ENCODE measurements at places on chromosomes 7 and 10.

GRCh38 chr7:7786595-7786994 lies 68.2 kb upstream of the RPA3 start:
- no peak for DNase-seq

- no peak for DNase-seq
Measured at GRCh38 chr7:117269886-117270285, 53.0 kb downstream of the WNT2 start.

- DNase-seq = no peak
Measured at GRCh38 chr10:83685458-83685857, 453.9 kb upstream of the GHITM start.

GRCh38 chr10:60797200-60797599 lies 18.9 kb downstream of the CDK1 start:
- no peak for DNase-seq

- peak; percentile 36 for DNase-seq
Measured at GRCh38 chr10:67785098-67785497, 52.9 kb downstream of the DNAJC12 start.

DNA sequence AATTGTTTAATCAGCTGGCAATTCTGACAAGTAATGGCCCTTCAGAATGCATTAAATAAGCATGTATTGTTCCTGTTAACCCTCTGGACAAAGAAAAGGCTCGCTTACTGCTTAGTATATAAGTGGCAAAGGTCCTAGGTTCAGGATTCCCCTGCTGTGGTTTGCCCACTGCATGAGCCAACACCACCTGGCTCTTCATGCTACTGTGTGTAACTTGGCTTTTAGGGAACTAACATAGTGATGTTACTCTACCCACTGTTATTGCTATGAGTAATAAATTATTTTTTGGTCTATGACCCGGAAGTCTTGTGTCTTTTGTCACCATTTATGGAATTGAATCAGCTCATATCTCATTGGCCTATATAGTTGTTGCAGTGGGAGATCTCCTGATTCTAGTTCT lies 791.7 kb upstream of the PHF14 start:
- no peak for DNase-seq

DNA sequence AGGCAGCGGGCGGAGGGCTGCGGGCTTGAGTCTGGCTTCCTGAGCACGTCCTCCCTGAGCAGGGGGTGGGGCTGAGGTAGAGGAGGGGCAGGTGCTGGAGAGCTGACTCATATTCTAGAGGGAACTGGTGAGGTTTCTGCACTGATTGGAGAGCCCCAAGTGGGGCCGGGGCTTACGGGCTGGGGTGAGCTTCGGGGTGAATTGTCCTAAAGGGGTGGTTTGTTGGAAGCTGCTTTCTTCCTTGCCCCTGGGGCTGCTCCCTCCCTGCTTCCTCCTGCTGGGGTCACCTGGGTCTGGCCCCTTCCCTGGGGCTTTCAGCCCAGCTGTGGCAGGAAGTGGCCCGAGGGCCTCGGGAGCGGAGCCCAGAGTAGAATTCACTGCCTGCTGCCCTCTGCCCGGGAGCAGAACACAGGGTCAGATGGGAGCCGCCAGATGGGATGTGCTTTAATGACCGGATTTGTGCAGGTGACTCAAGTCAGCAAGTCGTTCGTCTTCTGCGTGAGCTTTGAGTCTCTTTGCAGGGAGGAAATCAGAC lies 48.6 kb downstream of the FAM20C start:
- DNase-seq = no peak

DNA sequence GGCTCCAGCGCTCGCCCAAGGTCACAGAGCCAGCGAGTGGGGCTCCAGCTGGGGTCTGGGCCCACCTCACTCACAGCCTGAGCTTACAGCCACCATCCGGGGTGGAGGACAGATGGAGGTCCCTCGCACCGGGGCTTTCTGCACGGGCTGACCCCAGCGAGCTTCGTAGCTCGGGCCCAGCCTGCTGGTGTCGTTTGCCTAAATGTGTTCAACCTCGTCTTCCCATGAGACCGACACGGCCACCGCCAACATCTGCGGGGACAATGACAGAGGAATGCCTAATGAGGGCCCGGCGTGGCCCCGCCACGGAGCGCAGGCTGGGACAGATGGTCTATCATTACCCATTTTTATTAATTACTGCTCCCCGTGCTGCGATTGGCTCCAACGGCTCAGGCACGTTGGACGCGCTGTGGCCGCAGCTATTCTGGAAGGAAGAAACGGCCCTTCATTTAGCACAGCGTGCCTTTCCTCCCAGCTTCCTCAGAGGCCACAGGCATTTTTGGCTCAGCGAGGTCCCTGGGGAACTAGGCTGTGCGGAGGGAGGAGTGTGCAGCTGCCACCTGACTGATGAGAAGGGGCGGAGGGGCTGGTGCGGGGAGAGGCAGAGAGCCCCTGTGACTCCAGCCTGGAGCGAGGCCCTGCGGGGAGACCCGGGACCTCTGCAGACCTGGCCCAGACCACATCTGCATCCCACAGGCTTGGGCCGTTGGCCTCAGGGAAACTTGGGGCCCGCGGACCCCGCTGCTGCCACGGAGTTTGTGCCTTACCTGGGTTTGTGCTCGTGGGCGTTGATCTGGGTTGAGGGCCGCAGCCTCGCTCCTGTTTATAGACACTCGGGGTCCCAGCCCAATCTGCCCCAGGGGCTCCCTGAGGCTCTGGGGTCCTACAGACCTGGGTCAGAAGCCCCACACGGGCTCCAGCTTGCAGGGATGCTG lies 22.9 kb upstream of the ELFN1 start:
- DNase-seq = no peak

GRCh38 chr10:1308962-1309616 lies 252.9 kb downstream of the WDR37 start:
- DNase-seq = no peak

- DNase-seq = no peak
Measured at GRCh38 chr7:116783666-116784318, 78.6 kb upstream of the CAPZA2 start.

DNA sequence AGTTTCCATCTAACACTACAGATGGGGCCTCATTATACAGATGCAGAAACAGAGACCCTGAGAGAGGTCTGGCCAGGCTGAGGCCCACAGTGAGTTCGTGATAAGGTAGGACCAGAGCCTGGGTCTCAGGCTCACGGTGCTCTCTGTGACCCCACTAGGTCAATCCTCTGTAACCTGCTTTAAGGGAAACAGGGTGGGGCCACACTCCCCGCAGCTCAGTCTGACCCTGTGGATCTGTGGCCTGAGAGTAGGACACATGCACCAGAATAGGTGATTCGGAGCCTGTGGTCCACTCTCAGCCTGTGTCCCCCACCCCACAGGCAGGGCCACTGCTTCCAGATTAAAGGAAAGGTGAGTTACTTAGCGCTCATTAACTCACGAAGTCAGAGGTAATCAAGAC lies 137.8 kb upstream of the FAM20C start:
- no peak for DNase-seq

- DNase-seq = no peak
Measured at GRCh38 chr7:101119876-101120275, 7.0 kb upstream of the SERPINE1 start.

- peak; percentile 74 for DNase-seq
Measured at GRCh38 chr7:151382079-151382885, 27.6 kb downstream of the WDR86 start.

- DNase-seq = no peak
Measured at GRCh38 chr7:157754416-157754790, 417.6 kb downstream of the DNAJB6 start.

- no peak for DNase-seq
Measured at GRCh38 chr7:44967571-44968446, 11.0 kb downstream of the MYO1G start.

- no peak for DNase-seq
Measured at GRCh38 chr7:87007038-87007437, 52.4 kb downstream of the ELAPOR2 start.

GRCh38 chr10:6951732-6952131 lies 371.7 kb upstream of the PRKCQ start:
- no peak for DNase-seq

- no peak for DNase-seq
Measured at GRCh38 chr7:28168393-28169158, 12.0 kb downstream of the JAZF1 start.

DNA sequence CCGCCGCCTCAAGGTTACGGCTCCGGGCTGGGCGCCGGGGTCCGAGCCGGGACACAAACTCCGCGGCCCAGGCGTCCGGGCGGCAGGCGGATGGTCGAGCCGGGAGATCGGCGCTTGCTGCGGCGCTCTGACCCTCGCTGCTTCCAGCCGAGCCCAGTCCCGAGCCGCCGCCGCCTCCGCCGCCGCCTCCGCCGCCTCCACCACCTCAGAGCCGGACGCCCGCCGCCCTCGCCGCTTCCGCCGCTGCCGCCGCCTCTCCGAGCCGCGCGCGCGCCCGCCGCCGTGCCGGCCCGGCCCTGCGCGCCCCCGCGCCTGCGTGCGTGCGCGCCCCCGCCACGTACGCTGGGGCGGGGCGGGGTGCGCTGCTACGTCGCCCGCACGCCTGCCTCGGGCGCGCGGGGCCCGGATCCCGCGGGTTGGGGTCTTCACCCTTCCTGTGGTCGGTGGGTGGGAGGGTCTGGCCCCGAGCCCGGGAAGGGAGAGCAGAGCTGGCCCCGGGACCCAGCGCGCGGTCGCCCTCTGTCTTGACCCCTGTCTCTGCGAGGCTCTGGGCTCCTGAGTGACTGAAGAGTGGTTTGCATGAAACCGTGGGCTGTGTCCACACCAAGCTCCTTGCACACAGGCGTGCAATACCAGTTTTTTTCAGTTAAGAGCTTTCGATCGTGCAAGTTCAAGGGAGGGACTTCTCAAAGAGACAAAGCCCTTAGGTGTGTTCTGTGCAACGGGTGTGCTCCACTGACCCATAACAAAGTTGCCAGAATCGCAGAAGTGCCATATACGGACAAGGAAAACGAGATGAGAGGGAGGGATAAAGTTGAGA lies at the start of gene SMURF1:
TSS of gene SMURF1 (minus strand) at position 256 of the 820 bp plus-strand sequence. CDS start 328 bp downstream, outside the sequence.
- DNase-seq = peak; percentile 77

DNA sequence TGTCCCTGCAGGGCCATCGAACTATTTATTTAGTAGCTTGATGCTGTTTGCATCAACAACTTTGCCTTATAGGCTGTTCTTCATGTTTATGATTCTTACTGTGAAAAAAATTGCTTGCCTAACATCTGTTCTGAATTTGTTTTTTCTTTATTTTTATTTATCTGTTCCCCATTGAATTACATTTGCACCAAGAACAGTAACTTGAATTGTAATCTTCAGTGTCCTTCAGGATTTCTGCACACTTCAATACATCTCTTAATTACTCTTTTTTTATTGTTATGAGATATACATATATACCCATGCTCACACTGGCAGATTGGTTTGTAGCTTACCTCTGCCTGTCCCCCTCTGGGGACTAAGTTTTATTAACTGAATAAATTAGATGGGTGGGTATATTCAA lies 64.4 kb downstream of the TBXAS1 start:
- DNase-seq = no peak

DNA sequence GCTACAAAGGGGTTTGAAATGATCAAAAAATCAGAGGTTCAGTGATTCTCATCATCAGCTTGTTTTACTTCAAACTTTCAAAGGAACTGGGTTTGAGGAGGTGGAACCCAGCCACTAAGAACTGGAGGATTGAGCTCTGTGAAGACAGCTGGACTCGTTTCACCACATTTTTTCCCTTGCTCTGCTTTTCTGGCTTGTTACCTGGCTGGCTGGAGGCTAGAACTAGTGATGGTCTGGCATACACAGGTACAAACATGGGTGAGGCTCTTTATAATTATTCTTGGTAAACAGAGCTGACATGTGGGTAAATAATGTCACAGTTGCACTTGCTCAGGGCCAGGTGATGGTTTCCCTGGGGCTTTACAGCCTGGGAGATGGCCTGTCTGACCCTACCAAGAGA lies 352.5 kb downstream of the FGFR2 start:
- no peak for DNase-seq

DNA sequence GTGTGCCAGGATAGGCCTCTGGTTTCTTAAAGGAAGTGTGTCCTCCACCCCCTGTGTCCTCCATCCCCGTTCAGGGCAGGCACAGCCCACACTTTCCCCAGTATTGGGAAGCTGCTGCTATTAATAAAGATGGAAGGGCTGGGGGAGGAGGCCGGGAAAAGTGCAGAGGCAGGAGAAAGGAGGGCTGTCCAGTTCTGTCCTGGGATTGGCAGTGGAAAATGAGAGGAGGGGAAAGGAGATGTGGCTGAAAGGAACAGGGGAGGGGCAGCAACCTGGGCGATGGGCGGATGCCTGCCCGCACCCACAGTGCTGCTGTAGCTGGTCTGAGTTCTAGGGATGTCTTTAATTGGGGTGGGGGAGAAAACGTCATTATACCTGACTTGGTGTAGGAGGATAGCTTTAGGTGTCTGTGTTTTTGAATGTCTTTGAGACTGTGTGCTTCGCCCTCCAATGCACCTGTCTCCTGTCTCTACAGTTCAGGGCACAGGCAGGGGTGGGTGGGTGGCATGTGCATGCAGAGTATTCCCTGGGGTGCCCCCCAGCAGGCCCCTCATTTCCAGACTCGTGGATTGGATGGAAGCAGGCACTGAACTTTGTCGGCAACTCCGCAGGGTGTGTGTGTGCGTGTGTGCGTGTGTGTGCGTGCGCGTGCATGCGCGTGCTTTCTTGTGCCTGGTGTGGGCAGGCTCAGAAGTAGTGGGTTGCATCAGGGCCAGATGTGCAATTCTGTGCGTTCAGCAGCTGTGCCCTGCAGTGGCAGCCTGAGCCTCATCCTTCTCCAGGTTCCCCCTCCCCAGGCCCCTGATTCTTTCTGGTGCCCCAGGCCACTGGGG lies 2.5 kb downstream of the TRIM8 start:
- DNase-seq = peak; percentile 52

DNA sequence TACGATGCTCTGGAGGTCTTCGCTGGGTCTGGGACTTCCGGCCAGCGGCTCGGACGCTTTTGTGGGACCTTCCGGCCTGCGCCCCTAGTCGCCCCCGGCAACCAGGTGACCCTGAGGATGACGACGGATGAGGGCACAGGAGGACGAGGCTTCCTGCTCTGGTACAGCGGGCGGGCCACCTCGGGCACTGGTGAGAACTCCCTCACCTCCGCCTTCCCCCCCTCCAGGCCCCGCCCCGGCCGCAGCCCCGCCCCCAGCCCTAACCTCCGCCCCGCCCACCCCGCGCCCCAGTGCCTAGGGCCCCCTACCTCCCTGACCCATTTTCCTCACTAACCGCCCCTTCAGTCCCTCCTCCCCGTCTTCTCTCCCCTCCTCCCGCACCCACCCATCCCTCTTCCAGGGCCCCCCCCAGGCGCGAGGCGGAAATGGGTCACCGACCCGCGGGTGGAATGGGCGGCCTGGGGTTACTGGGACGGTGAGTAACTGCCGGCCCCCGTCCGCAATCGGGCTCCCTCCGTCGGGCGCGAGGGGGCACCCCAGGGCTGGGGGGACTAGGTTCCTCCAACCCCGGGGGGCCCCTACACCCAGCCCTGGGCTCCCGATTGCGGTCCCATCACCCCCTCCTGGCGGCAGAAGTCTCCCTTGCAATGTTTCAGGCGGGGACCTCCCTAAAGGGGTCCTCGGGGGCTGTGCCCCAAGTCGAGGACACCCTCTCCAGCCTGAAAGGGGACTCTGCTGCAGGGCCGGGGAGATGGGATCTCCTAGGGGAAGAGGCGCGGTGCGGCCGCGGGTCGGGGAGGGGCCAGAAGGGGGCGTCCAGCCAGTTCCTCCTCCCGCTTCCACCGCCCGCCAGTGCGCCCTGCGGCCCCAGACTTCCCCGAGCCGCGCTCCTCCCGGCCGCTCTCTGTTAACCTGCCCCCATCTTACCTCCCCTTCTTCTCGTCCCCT lies 2.1 kb downstream of the PCOLCE start:
- DNase-seq = peak; percentile 88

- DNase-seq = no peak
Measured at GRCh38 chr7:11373546-11374142, 400.0 kb downstream of the PHF14 start.
